ENCODE measurements at places on chromosomes 7 and 10. TPM values are rescaled to one million over a fixed set of nuclear protein-coding genes. Genes with fewer than 3 reads are reported as not detected.

SEMA4G gene
- 1.7 TPM for total RNA-seq

GRCh38 chr7:90792301-90792700 lies 196.2 kb downstream of the CDK14 start:
- no peak for DNase-seq

GRCh38 chr10:112404617-112405016 lies 30.7 kb downstream of the ACSL5 start:
- no peak for DNase-seq

GRCh38 chr7:27587429-27587828 lies 75.3 kb downstream of the HIBADH start:
- DNase-seq: no peak

DNA sequence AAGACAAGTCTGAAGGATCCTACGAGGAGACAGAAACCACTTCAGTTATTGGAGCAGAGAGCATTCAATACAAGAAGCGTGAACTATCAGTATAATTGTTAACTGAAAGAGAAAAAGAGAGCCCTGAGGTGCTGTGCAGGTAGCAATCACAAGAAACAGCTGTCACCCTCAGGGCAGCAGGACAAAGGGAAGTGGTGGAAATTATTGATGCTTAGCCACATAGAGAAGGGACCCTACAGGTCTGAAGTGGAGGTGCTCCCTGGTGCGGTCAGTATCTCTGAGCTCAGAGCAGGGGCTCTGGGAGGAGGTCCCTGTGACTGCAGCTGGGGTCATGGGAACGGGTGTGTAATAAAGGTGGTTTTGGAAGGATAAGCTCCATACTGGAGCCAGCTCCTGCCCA lies 97.8 kb upstream of the KLF6 start:
- no peak for DNase-seq
